GM12864 (cell line): ENCODE measurements at places on chromosomes 16 and 17.
A peak's percentile ranks its signal among the peaks of the same experiment; 100 is the strongest.

DNA sequence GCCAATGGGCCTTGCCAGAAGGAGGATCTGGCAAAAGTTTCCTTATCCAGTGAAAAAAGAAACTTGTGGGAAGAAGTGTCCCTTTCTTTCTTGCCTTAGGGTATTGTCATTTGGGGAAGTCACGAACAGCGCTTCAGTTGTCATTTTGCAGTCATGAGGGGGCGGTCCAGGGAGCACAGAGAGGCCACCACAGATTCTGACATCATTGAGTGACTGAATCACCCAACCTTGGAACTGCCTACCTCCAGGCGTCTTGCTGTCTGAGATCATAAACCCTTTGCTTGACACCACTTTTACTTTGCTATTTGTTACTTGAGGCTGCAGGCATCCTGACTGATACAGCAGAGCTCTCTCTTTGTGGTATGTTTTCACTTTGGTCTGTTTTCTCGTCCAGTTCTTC lies 3.1 kb upstream of the WSCD1 start:
- no peak for DNase-seq

- DNase-seq = no peak
These were observed 11.5 kb downstream of the GPT2 start for GRCh38 chr16:46895399-46896313.

DNA sequence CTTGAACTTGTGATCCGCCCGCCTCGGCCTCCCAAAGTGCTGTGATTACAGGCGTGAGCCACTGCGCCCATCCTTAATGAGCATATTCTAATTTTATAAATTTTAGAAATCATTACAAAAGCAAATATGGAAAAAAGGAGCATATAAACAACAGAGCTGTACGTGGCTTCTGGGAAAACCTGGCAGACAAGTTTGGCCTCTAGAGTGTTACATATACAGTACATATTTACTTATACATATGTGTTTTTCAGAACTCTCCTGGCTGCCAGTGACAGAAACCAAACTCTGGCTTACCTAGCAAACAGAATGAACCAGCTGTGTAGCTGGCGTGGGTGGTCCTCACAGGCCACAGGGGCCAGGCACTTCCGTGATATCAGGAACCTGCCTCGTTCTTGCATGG lies 10.1 kb downstream of the DRC3 start:
- no peak for DNase-seq

- peak; percentile 77 for DNase-seq
These were observed at the start of gene RPAIN for GRCh38 chr17:5419959-5420653. Gene RPAIN, plus strand, starts transcription at chr17:5420182. Its CDS starts 29 bp downstream, at chr17:5420211.

DNA sequence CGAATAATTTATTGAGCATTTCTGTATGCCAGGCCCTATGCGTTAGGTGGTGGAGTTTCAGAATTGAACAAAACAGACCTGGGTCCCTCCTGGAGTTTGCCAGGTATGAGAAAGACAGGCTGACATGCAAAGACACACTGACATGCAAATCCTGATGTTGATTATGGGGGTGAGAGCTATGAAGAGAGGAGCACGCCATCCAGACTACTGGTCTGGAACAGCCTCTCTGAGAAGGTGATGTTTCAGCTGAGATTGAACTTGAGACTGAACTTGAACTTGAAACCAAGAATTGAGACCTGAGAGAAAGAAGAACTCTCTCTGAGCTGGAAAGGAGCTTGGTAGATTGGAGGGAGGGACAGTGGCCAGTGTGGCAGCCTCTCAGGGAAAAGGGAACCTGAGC lies 14.2 kb upstream of the CACNG4 start:
- DNase-seq = peak; percentile 5

DNA sequence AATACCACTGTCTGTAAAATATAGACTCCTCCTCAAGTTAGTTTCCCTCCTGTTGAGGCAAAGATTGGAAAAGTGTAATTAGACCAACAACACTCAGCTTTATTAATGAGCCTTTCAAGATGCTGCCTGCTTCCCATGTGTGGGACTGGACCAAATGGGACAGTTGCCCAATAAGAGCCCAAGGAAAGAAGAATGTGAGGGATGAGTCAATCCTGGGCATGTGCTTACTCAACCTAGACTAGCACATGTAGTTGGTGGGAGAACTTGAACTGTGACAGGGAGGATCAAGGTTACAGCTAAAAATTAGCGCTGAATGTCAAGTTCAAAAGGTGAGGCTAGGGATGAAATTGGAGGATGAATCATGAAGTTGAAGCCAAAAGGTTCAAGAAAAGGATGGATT lies 435.5 kb downstream of the CA10 start:
- DNase-seq = no peak

DNA sequence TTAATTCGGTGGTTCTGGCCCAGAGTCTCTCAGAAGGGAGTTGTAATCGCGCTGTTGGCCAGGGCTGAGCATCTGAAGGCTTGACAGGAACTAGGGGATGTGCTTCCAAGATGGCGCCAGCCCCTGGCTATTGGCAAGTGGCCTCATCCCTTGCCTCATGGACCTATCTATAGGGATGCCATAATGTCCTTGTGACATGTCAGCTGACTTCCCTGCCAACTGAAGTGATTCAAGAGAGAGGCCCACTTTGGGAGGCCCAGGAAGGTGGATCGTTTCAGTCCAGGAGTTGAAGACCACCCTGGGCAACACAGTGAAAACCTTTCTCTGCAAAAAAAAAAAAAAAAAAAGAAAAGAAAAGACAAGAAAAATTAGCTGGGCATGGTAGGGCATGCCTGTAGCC lies 15.0 kb upstream of the C16orf87 start:
- no peak for DNase-seq

- no peak for DNase-seq
These were observed 19.7 kb downstream of the BAHCC1 start for GRCh38 chr17:81414756-81415516.

- DNase-seq = no peak
These were observed 11.2 kb upstream of the NGFR start for GRCh38 chr17:49483599-49484509.

DNA sequence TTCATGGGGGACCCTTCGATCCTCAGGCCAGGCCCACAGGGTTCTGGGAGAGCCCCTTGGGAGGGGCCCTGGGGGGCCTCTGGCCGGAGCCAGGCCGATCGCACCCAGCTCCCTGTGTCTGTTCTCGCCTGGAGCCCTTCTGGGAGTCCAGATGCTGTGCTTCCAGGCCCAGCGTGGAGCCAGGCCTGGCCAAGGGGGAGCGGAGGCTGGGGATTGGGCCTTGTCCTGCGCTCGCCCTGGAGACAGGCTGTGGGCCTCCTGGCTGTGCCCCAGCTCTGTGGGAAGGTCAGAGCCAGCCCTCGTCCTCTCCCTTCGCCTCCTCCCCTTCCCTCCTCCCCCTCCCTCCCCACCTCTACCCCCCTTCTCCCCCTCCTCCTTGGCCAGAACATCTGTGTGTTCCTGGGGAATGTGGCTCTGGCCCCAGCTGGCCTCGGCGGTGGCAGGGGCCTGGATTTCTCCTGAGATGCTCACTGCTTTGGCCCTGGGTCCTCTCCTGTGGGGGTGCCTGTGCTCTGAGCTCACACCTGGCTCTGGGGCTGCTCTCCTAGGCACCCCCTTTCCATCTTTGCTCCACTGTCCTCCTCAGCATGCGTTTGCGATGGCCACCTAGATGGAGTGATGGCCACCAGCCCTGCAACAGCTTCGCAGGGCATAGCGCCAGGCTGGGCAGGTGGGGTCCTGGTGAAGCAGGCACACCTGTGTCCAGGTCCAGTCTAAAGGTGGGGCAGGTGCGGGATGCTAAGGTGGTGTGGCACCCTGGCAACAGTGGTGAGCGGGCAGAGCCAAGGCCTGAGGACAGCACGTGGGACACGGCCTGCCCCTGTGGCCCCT lies 90.6 kb upstream of the CIBAR2 start:
- DNase-seq = no peak

DNA sequence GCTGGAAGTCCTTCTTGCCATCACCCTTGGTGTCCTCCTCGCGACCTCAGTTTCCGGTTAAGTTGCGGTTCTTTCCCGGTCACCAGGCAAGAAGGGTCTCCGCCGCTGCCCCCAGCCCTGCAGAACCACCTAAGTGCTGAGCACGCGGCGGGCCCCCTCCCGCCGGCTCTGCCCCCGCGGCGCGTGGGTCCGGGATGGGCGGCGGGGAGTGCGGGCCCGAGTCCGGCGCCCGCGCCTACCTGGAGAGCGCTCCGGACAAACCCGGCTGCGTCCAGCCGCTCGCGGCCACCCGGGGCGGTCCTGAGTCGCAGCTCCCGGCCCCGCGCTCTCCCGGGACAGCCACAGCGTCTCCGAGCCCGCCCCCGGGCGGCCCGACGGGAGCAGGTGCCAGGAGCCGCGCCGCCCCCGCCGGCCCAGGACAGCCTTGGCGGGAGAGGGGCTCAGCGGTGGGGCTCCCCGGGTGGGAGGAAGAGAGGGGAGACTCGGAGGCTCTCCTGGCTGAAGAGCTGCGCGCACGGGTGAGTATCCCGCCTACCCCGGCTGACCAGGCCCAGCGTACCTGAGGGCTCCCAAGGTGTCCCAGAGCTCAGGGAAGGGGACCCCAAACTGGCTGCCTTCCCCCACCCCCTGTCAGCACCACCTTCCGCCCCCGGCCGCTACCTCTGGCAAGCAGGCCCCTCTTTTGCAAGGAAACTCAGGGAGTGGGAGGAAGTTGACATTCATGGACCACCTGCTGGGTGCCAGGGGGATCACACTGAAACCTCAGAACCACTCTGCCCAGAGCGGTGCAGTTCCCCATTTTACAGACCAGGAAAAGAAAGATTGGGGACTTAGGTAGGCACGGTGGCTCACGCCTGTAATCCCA lies 22.2 kb upstream of the C17orf113 start:
- DNase-seq = no peak

- no peak for DNase-seq
These were observed 9.2 kb downstream of the DYNC1LI2 start for GRCh38 chr16:66741950-66742808.

- peak; percentile 16 for DNase-seq
These were observed 173.6 kb downstream of the IRF8 start for GRCh38 chr16:86072328-86073102.

DNA sequence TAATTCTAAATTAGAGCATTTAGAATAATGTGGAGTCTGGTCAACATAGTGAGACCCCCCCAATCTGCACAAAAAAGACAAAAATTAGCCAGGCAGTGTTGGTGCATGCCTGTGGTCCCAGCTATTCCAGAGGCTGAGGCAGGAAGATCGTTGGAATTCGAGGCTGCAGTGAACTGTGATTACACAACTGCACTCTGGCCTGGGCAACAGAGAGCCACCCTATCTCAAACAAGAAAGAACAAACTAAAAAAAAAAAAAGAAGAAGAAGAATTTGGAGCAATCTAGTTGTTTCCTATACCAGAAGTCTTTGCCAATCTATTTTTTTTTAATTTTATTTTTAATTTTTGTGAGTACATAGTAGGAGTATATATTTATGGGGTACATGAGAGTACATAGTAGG lies 6.0 kb downstream of the CETP start:
- DNase-seq = no peak

- no peak for DNase-seq
These were observed 17.5 kb downstream of the MARCHF10 start for GRCh38 chr17:62790564-62790986.

DNA sequence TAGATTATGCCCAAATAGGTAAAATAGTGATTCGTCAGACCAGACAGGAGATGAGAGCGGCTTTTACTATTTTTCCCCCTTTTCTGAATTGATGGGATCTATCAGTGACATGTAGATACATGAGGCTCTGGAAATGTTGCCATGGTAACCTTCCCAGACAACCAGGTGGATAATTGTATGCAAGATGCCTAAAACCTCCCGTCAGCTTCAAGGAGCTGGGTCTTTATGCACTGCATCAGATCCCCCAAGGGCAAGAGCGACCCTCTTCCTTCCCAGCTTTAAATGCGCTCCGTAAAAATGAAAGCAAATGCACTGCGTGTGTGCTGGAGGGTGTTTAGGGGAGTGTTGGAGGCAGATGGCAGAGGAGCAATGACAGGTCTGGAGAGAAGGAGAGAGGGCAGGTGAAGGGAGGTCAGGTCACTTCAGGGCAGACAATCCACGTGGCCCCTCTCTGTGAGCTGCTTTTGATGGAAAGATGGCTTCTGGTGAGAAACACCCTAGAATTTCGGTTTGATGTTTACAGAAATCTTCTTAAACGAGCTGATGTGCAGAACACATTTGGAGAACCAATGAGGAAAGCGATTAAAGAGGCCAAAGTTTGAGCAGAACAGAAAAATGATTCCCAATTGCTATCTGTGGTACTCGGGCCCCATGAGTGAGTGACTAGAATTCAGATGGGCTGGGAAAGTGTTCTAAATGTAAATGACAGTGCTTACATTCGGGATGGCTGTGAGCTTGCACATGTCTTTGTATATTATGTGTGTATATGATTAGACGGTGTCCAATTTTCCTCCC lies 461.7 kb upstream of the HSBP1 start:
- no peak for DNase-seq

GRCh38 chr16:58009856-58010416 lies 8.7 kb downstream of the USB1 start:
- no peak for DNase-seq

DNA sequence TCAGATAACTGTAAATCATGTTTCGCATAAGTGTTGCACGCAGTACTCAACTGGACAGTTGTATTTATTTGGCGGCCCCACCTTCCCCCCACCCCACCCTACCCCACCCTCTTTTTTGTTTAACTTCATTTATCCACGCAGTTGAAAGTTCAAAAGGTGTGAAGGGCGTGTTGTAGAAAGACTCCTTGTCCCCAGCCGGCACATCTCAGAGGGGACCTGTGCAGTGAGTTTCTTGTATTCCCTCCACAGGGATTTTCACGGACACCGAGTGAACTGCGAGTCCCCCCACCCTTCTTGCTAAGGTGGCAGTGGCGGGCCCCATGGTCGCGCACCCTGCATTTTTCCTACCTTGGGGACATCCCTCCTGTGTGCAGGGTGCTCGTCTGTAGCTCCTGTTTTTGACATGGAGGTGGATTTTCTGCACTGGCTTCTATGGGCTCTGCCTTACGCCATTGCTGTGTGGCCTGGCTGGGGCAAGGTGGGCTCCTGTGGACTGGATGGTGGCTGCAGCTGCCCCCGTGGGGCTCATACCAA lies 36.2 kb downstream of the ADCY7 start:
- no peak for DNase-seq

DNA sequence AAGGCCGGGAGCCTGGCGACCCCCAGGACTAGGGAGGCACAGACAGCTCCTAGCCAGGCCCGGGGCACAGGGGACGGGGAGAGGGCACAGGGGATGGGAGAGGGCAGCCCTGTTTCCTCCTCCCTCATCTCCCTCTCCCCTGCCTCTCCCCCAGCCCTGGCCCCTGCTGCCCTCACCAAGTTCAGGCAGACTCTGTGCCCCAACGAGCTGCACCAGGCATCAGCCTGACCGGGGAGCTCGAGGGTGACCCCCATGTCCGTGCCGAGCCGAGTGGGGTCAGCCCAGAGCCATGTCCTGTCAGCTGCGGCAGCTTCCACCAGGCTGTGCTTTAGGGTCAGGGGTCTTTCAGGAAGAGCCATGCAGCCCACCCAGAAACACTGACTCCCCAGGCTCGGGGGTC lies 6.0 kb downstream of the CDH15 start:
- DNase-seq = no peak

GRCh38 chr17:63185420-63185819 lies 219.4 kb downstream of the TANC2 start:
- no peak for DNase-seq

- DNase-seq = peak; percentile 43
These were observed 1.4 kb downstream of the SYNRG start for GRCh38 chr17:37607637-37608331.

- no peak for DNase-seq
These were observed 249.3 kb upstream of the CIBAR2 start for GRCh38 chr16:85361441-85362118.

- no peak for DNase-seq
These were observed 10.9 kb upstream of the MILR1 start for GRCh38 chr17:64437944-64438525.
